ENCODE measurements at places on chromosomes 5 and 9.

DNA sequence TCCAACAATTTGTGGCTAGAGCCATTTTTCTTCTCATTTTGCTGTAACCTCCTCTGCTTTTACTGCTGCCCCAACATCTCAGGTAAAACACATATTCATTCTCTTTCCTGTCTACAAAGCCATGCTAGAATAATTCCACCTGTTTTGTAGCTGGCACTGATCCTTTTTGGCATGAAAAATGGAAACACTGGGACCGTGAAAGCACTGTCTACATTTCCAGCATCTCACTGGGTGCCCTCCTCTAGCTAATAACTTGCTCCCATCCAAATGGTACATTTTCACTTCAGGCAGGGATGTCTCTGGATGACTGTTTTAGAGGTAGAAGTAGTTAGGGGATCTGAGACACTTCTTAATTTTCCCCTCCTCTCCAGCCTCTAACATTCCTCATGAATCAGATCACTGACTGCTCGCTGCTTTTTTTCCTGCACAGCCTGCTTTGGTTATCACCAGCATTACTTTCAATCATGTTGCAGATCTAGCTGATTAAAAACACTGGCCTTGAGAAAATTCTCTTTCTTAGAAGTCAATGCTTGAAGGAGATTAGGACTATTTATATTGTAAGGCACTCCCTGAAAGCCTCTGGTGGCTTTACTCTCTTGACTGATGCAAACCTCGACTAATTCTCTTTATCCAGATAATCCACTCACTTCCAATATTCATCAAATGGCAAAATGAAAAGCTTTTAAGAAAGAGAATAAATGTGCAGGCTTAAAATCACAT is 1312.6 kb upstream of the DMAC1 start:
- DNase-seq, result no peak

DNA sequence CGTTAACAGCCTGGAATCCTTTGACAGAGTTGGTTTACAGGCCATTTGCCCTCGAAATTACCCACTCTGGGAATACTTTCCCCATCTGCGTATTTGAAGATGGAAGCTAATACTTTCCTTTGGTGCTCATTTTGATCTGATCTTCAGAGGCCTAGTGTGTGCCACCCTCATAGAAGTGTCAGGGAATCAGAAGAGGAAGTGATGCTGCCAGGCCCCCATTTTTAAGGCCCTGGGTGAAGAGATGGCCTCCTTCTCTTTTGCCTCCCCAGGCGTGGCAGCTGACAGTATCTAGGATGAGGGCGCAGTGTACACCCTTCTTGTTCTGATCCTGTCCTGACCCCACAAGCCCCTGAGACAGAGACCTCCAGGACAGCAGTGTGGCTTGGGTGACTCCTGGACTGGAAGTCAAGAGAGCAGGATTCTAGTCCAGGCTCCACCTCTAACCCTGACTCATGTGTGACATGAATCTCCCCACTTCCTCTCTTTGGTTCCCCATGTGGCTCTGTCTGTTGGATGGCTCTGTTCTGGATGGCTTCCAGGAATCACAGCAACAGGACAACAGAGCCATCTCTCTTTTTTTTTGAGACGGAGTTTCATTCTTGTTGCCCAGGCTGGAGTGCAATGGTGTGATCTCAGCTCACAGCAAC is 27.8 kb downstream of the CSF1R start:
- DNase-seq, result no peak

DNA sequence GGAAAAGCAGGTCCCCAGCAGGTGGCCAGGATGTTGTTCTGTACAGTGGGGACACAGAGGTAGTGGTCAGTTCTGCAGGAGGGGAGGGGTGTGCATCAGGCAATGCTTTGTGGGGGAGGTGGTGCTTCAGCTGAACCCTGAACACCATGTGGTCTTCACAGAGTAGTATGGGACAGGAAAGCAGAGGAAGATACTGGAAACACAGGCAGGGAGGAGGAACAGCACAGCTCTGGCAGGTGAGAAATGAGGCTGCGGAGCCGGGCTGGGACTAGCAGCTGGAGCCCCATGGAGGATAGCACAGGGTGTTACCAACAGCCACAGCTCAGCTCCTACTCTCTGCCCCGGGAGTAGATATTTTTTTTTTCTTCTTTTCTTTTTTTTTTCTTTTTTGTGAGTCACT is 161.5 kb downstream of the ENTREP1 start:
- no peak for DNase-seq

GRCh38 chr5:592158-592557 is 20.0 kb upstream of the CEP72 start:
- no peak for DNase-seq

DNA sequence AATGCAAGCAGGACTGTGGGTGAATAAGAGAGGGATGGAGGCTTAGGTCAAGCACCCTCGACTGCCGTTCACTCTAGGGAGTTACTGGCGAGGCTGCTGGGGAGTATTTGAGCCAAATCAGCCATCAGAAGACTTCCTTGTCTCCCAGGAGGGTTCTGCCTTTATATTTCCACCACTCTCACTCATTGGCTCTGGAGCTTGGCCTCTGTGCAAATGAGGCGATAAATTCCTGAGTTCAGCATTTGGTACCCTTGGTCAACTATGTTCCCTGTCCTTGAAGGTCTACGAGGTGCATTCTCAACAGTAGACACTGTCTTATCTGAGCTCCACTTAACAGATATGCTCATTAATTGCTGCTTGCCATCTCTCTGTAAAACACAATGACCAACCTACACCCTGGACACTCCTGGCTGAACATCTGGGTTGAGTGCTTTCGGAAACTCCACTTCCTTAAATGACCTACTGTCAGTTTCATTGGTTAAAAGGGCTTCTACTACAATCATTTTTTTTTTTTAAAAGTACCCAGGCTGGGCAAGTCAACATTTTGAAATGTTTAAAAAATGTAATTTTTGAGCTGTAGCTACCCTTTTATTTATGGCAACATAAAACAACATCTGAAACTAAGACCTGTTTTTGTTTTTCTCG is 153.2 kb downstream of the NTRK2 start:
- DNase-seq, result no peak

GRCh38 chr9:127033789-127034188 is 88.6 kb downstream of the ANGPTL2 start:
- no peak for DNase-seq

- DNase-seq, result no peak
These were observed 320.9 kb upstream of the KLF4 start for GRCh38 chr9:107810461-107810961.

GRCh38 chr5:88060194-88060593 is 208.5 kb downstream of the TMEM161B start:
- no peak for DNase-seq
